Adrenal gland (tissue), 19 donors: ENCODE measurements at places on chromosomes 13 and 19.

DNA sequence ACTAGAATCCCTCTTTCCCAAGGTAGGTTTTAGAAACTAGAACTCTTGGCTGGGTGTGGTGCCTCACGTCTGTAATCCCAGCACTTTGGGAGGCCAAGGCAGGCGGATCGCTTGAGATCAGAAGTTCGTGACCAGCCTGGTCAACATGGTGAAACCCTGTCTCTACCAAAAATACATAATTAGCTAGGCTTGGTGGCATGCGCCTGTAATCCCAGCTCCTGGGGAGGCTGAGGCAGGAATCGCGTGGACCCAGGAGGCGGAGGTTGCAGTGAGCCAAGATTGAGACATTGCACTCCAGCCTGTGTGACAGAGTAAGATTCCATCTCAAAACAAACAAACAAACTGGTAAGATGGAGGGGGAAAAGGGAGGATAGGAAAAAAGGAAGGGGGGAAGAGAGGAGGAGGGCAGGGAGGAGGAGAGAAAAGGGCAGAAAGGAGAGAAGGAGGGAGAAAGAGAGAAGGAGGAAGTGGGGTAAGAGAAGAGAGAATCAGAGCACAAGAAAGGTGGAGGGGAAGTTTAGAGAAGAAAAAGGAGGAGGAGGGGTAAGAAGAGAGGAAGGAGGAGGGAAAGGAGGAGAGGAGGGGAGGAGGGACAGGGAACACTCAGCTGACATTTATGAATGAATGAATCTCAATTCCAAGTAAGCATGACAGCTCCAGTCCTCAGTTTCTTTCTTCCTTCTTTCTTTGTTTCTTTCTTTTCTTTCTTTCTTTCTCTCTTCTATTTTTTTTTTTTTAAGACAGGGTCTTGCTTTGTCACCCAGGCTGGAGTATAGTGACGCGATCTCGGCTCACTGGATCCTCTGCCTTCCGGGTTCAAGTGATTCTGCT, 2.6 kb upstream of the SLC27A1 start:
- peak; percentile 39 for DNase-seq

GRCh38 chr13:85266331-85266730, 532.9 kb downstream of the SLITRK6 start:
- DNase-seq, result no peak

DNA sequence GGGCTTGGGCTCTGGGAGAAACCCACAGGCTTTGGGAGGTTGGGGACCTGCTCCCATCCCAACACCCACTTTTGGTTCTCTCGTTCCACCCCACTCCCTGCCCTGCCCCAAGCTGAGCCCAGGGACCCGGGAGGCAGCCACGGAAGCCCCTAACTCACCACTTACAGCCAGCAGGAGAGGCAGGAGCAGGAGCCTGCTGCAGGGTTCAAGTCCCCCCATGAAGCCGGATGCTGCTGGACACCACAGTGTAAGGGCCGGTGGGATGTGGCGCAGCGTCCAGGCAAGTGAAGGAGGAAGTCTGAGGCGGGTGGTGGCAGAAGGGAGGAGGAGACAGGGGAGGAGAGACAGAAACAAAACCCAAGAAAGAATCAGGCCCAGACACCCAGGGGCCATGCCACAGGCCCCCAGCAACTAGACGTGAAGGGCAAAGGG, at the start of gene TYROBP:
TSS of gene TYROBP (minus strand) at position 286 of the 432 bp plus-strand sequence. CDS start at position 219, 67 bp downstream.
- DNase-seq, result no peak

DNA sequence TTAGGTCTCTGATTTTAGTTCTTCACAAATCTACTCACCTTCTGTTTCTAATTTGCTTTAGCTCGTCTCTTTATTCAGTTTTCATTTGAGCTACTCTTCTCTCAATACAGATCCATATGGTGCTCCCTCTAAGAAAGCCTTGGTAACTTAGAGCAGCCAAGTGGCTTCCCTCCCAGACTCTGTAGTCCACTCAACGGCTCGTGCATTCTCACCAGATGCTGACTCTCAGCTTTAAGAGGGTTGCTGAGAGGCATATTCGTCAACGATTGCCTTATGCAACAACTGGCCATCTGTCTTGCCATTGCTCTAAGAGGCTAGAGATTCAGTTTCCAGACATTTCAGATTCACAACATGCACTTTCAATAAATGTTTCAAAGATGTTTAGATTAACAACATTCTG, 785.8 kb upstream of the SLC10A2 start:
- DNase-seq, result no peak

DNA sequence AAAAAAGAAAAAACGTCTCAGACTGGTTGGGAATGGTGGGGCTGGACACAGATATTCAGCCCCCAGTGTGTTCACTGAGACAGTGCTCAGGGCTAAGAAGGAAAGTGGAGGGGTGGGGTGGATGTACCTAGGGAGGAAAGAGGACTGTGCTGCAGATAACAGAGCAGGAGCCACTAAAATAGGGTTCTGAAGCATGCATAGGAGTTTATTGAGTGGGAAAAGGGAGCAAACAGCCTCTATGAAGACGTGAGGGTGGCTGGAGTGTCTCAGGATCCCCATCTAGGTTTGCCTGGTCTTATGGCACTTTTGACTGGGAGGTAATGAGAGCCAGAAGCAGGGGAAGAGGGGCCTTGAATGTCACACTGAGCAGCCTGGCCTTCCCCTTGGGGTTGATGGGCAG, 3.4 kb downstream of the MEGF8 start:
- no peak for DNase-seq

DNA sequence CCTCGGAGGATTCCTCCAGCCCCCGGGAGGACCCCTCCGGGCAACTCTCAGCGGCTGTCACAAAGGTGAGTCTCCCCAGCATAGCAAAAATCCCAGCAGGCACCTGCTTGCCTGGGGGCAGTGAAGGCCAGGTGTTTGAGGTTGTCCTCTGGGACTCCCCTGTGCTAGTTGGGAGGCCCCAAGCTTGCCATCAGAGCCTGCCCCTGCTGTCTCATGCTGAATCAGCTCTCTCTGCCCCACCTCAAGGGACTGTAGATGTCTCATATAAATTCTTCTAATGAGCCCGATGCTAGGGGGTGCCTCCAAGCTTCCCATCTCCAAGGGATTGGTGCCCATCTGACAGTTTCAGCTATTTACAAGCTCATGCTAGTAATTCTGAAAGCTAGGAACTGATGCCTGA, 53.6 kb downstream of the NWD1 start:
- no peak for DNase-seq

- no peak for DNase-seq
Observed at GRCh38 chr19:3788996-3789778, 3.0 kb upstream of the MATK start.

DNA sequence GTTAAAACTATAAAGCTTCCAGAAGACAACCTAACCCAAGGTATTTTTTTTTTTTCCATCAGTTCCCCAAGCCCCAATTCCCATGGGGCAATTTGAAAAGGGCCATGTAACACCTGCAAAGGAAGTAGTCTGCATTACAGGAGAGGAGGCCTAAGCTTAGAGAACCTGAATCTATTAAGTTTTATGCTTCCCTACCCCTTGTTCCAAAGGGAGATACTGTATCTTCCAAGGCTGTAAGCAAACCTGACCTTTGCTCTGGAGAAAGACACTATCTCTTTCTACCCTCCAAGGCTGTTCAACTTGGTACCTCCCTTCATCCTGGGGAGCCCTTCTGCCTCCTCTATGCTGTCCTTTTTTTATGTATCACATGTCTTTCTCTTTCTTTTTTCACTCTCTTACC, 15.0 kb downstream of the KATNAL1 start:
- no peak for DNase-seq

DNA sequence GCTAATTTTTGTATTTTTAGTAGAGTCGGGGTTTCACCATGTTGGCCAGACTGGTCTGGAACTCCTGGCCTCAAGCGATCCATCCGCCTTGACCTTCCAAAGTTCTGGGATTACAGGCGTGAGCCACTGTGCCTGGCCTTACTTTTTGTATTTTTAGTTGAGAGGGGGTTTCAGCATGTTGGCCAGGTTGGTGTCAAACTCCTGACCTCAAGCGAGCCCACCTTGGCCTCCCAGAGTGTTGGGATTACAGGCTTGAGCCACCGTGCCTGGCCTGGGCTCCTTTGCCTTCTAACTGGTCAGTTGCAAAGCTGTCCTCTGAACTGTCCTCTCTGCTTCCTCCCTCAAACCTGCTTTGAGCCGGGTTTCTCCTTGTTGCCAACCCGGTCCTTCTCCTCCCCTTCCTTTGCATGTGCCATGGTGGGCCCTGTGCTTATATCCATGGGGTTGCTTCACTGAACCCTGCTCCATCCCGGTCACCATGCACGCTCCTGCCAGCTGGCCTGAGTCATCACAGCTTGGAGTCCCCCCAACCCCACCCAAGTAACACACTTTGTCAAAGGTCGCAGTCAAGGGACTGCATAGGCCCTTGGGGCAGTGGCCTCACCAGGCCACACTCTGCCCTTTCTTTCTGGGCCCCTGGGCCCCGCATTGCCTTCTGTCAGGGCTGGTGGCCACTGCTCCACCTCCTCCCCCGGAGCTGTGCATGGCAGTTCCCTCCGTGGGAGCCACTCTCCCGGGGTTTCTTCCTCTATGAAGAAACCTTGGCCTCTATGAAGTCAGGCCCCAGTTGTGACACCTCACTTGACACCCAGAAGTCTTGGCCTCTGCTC, 21.2 kb downstream of the WTIP start:
- DNase-seq, result no peak

DNA sequence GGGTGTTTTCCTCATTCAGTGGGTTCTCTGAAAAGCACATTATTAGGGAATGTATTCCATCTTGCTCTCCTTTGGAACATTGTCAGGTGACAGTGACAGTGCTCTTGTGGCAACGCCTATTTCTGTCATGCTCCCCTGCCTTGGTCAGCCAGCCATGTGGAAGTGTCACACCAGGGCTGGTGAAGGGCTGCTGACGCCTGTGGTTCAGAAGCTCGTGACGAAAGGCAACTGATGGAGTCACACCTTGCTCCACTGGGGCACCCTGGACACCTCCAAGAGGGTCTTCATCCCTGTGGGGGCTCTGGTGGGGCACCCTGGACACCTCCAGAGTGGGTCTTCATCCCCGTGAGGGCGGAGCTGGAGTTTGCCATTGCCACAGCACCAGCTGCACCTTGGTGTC, 68.9 kb upstream of the GPR183 start:
- no peak for DNase-seq

GRCh38 chr13:33931397-33932311, 113.7 kb downstream of the RFC3 start:
- no peak for DNase-seq

DNA sequence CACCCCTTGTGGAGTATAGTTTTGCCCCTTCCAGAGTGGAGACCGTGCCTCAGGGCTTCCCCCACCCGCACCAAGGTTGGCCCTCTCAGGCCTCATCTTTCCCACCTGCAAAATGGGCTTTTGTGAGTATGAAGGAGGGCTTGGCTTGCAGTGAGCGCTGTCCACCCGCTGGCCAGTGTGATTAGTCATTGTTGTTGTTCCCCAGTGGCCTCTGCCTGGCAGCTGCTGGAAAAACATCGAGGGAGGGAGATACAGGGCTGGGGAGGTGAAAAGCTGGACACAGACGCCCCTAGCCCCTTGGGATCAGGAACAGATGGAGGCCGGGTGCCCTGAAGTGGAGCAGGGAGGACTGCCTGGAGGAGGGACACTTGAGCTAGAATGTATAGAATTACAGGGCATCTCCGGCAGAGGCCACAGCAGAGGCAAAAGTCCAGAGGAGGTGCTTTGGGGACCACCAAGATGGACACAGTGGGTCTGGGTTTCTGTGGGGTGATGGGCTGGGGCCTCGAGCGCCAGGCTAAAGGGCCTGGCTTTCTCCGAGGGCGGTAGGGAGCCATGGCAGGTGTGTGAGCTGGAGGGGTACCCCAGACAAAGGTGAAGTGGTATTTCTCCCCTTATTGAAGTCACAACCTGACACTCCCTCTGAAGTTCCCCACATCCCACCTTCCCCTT, 3.9 kb upstream of the IL12RB1 start:
- no peak for DNase-seq

- no peak for DNase-seq
Observed at GRCh38 chr13:60617991-60618733, 221.1 kb downstream of the TDRD3 start.

- no peak for DNase-seq
Observed at GRCh38 chr19:11365557-11366117, 8.8 kb upstream of the SWSAP1 start.

DNA sequence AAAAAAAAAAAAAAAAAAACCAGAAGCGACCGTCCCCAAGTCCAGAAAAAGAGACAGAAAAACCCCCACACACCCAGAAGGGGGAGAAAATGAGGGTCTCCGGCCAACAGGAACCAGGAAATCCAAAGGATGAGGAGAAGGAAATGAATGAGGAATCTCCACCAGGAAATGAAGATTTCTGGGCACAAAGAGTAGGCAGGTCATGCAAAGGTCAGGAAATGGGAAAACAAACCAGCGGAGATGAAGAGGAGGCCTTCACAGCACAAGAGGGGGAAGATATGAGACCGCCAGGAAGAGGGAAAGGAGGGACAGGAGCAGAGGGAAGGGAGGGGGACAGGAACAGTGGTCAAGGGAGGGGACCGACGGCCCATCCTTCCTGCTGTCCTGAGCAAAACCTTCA, 5.8 kb downstream of the TEAD2 start:
- DNase-seq, result no peak

GRCh38 chr19:50222691-50223438, 19.4 kb downstream of the MYH14 start:
- DNase-seq, result no peak

GRCh38 chr13:98346904-98347636, 170.0 kb upstream of the RNF113B start:
- DNase-seq, result peak; percentile 3
